NCI-H748 treated with DMSO at 0.1 percent for 48 hours (cell line): ENCODE measurements at places on chromosomes 2 and 18.

DNA sequence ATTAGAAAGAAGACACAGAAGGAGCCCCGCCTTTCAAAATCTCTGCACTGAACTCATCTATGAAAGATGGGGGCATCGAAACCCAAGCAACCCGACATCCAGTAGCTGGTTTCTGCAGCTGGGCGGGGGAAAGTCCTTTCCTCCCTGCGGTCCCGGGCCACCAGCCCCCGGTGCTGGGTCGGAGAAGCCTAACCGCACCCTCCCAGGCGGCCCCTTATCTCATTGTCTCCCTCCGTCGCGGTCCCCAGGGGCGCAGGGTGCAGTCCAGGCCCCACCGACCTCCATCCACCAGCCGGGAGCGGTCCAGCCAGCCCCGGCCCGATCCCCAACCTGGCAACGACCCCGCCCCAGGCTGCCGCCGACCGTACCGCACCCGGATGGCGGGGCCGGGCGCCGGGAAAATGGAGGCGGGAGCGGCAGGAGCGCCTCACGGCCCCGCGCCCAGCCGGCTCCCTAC, 452 bp downstream of the RAPH1 start:
- DNase-seq: no peak

- DNase-seq: no peak
Measured at GRCh38 chr2:9941196-9941995, 10.1 kb upstream of the GRHL1 start.

- no peak for DNase-seq
Measured at GRCh38 chr2:142075826-142076225, 55.0 kb downstream of the LRP1B start.

DNA sequence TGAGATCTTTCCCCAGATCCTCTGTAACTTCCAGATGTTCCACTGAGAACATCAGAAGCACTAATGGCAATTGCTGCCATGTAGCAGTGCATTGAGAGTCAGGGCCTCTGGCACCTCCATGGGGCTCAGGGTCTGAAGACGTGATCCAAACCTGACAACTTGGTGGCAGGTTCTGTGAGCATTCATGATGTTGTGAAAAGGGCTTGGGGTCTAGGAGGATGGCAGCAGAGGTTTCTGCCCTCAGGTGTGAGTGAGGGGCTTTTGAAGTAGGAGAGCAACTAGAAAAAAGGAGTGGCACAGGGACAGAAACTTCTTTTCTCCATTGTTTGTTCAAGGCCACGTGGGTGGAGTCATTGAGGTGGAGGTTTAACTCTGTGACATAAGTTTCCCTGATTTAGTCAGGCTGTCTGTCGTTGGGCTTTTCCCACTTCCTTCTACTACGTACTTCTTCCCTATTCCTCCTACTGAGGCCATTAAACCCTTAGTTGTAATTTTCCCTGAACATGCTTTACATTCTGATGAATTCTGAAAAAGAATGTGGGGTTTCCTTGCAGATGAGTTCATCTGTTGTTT, 13.1 kb downstream of the CFLAR start:
- DNase-seq: no peak

- no peak for DNase-seq
Measured at GRCh38 chr2:120769076-120769786, 33.6 kb downstream of the GLI2 start.

GRCh38 chr18:48669991-48670750, 131.3 kb downstream of the CTIF start:
- no peak for DNase-seq

DNA sequence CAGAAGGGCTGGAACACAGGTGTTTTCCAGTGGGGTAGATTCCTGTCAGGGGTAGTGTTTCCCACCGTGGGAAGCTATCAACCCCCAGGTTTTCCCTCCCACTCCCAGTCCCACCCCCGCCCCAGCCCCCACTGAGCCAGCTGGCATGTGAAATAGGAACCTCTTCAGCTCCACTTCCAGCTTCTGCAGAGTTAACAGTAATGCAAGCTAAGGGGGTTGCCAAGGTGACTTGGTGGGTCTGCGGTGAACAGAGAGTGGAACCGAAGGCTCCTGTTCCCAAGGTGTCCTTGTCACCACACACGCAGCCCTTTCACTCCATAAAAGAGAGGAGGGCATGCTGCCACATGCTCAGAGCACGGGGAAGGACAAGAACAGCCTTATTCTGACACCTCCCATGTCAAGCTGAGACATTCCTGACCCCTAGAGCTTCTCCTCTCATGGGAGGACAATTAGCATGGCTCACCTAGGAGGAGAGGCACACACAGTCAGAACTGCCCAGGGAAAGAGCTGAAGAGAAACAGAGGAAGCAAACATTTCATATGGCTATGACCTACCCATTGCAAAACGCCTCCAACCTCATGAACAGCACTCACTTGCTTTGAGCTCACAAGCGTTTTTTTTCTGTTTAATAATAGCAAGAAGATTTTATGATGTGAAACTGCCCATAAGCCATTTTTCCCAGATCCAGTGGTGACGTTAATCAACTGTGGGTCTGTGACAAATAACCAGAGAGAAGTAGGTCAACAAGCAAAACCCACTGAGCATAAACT, 39.8 kb upstream of the TBC1D8 start:
- no peak for DNase-seq

GRCh38 chr2:173286153-173286809, 68.4 kb upstream of the CDCA7 start:
- no peak for DNase-seq

GRCh38 chr2:1793868-1794445, 49.6 kb upstream of the PXDN start:
- no peak for DNase-seq

DNA sequence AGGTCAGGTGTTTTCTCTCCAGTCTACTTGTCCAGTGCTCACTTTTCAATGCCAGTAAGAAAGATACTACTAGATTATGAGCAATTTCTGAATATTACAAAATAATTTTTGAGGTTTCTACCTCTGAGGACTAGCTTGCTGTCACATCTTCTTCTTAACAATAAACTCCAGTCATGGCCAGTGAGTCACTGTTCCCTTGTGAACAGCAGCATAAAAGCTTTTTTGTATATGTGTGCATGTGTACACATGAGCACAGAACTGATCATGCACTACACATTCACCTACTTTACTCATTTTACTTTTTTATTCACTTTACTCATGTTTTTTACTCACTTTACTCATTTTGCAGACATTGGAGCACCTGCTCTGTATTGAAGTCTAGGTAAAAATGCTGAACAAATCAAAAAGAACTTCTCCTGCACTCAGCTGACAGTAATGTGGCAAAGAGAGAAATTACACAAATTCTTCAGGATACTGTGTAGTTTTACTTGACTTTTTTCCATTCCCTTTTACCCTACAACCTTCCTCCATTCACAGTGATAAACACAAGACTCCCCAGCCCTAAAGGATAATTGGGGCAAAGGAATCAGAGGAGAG, 28.0 kb downstream of the ST6GAL2 start:
- no peak for DNase-seq

DNA sequence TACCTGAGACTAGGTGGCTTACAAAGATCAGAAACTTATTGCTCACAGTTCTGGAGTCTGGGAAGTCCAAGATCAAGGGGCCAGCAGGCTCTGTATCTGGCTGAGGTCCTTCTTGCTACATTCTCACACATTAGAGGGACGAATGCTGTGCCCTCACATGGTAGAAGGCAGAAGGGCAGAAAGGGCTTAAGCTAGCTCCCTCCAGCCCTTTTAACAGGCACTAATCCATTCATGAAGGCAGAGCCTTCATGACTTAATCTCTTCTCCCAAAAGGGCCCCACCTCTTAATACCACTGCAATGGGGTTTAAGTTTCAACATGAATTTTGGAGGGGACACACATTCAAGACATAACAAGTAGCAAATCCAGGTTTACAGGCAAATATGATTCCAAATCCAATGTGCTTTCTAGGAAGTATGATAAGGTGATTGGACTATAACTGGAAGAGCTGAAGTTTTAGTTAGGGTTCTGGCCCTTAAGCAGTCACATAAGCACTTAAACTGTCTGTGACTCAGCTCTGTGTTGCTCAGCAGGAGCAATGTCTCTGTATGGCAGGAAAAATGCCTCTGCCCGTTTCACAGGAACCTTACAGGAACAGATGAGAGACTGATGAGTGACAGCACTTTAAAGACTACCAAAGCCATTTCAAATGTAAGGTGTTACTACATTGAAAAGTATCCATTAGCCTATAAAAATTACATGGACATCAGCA, 119.6 kb upstream of the PTPRM start:
- no peak for DNase-seq

DNA sequence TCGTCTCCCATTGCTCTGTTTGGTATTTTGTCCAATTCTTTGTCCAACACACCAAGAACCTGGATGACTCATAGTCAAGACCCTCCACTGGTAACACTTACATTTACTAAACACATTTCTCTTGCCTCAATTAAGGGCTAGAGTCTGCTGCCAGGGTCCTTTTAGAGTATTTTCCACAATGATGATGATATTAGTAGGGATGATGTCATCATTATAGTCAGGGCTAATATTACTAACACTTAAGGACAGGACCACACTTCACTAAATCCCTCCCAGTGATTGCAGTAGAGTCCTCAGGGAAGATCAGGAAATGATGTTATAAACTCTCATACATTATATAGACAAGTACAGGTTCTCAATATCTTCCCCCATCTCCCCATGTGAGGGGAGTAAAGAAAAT, 13.6 kb upstream of the SS18 start:
- no peak for DNase-seq

GRCh38 chr2:230347659-230348305, 20.8 kb downstream of the SP140L start:
- DNase-seq: no peak

GRCh38 chr2:239116456-239117246, 268.8 kb downstream of the TWIST2 start:
- DNase-seq: no peak

GRCh38 chr2:185860321-185860720, 121.7 kb downstream of the FSIP2 start:
- no peak for DNase-seq

GRCh38 chr2:50751311-50752031, 280.5 kb downstream of the NRXN1 start:
- DNase-seq: no peak

DNA sequence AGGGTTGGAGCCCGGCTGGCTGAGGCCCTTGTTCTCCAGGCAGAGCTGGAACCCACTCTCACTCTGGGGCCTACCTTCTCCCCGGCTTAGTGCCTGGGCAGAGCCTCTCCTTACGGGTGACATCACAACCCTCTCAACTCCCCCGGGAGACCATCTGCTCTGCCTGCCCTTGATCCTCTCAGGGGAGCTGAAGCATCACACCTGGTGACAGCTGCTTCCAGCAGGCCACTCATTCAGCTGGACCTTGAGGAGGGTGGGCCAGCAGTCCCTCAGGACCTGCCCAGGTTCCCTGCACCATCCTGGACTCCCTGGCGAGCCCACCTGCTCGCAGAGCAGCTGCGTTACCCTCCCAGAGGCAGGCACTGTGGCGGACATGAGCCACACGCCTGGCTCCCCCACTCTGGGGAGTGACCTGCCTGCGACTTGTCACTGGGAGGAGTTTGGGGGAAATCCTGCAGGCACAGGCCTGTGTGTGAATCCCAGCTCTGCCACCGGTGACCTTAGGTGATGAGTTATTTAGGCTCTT, 13.1 kb downstream of the HS6ST1 start:
- no peak for DNase-seq

GRCh38 chr2:240298117-240298790, 137.2 kb upstream of the GPC1 start:
- DNase-seq: no peak

DNA sequence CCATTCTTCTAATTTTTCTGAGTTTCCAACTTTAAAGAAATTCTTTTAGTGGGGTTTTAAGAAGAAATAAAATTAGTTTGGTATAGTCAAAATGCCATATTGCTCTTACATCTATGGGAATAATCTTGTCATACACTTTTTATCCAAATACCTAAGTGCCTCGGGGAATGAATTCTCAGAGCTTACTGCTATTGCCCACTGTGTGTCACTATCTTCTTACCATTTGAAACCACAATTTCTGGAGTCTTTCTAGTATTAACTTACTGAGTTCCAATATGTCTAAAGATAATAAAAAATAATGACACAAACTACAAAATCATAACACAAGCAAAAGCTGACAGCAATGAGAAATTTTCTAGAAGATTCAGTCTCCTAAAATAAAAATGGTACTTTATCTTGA, 23.7 kb upstream of the DNAH6 start:
- DNase-seq: no peak

- peak; percentile 93 for DNase-seq
Measured at GRCh38 chr2:196987649-196988364, 61.3 kb upstream of the PGAP1 start.

- DNase-seq: no peak
Measured at GRCh38 chr2:167279810-167280209, 391.5 kb downstream of the XIRP2 start.

DNA sequence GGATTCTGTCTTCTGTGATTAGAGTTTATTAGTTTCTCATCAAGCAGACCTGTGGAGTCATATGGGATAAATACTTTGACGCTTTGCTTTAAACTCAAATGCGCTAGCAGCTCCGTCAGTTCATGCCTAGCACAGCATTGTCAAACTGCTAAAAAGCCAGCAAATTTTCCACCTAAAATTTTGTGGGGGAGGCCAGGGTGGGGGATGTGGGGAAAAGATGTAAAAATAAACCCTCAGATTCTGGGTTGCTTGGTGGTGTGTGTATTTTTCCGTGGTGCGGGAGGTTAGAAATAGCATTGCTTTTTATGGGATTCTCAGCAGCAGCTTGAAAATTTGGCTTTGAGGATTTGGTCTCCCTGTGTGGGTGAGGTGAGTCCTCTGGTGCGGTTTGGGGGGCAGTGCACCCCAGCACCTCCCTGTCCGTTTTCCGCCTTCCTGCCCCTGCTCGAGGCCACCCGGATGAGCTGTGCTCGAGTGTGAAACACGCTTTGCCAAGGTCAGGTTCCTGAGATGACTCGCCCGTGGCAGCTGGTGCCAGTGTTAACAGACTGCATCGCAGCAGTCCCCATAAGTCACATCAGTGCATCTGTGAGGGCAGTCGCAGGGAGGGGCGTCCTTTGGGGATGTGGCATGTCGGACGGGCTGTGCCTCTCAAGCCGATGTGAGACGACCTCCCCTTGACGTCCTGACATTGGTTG, 65.9 kb downstream of the LDLRAD4 start:
- DNase-seq: no peak

- DNase-seq: no peak
Measured at GRCh38 chr2:105691947-105692390, 52.7 kb upstream of the NCK2 start.

DNA sequence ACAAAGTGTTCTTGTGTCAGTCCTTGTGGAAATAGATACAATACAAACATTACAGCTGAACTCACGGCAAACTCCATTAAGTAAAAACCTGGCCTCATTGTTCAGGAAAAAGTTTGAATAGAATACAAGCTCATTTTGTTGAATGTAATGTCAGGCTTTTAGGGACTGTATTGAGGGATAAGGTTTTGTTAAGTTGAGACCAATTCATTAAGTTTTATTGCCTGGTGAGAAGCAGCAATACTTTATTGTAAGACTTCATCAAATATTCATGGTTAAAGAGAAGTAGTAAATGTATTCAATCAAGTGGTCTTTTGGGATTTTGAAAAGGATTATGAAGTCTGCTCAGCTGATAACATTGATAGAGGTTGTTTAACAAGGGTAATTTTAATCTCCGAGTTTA, 35.4 kb upstream of the METAP1D start:
- peak; percentile 43 for DNase-seq
